Left forelimb (tissue), 1 donor: ENCODE measurements at places on chromosomes 6 and 20.

DNA sequence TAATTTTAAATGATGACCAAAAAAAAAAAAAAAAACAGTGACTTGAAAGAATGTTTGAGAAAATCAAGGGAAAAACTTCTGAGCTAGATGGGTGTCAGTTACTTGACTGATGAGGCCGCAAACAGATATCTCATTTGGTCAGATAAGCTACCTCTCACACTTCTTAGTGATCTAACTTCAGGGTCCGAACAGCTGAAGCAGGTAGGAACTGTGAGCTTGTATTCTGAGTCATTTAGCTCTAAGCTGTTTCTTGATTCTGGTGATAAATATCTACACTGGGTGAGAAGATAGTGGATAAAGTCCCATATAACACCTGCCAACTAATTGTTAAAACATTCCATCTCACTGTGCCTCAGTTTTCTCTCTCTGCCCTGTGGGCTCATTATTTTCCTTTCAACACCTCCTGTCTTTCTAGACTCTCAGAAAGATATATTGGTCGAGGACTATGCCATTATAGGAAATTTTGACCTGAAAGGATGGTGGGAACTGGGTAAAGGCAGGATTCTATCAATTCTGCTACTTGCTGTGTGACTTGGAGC, 7.7 kb downstream of the KIF3B start:
- DNase-seq, result no peak

GRCh38 chr20:47789081-47789763, 3.9 kb upstream of the SULF2 start:
- DNase-seq, result no peak

DNA sequence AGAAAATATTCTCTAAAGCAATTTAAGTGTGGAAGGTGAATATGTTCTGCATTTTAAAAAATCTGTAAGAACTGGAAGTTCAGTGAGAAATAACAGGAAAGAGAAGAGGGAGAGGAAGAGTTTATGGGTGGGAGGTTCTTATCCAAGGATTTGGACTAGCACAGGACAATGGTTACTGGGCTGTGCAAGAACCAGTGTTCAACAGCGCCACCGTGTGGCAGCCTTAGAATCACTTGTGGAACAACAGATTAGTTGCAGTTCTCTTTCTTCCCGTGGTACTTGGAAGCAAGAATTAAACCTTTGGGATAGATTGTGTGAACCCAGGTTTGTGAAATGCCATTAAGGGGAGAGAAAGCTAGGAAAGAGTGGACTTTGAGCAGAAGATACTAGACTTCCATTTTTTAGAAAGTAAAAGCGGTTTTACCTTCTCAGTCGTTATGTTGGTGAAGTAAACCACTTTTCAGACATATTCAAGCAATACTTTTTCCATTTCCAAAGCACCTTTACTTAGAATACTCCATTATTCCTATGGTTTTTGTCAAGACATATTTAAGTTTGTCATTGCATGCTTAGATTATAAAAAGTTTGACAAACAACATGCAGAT, 436.7 kb downstream of the RNF144B start:
- DNase-seq, result no peak

DNA sequence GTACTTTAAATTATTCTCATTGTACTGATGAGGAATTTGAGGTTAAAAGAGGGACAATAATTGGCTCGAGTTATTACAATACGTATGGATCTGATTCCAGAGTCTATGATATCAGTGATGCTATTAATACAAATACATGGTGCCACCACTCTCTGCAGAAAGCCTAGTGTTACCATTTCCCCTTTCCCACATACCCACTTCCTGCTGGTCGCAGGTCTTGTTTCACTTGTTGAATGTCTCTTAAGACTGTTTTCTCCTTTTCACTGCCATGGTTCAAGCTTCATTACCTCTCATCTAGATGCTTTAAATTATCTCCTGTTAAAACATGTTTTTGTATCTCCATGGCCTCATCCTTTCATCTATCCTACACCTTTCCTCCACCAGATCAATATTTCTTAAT, 62.0 kb downstream of the FHL5 start:
- DNase-seq, result no peak

GRCh38 chr6:32151863-32152768, at the start of gene PRRT1:
Gene PRRT1, minus strand, starts transcription at chr6:32151939. Its CDS starts 112 bp downstream, at chr6:32151827.
- DNase-seq, result no peak

DNA sequence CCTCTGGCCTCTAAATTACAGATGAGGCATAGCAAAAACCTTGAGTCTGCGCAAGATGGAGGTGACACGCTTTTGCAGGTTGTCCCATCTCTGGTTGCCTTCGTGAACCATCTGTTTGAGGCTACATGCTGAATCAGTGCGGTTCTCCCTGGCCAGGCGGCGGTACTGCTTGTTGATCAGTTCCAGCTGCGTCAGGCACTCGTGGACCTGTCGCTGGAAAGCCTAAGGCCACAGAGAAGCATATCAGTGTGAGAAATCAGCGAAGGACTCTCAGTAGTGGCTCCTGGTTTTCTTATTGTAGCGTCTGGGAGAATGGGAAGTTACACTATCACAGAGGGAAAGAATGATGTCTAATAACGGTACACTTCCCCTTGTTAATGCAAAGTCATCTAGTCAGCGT, 344.4 kb downstream of the ESR1 start:
- no peak for DNase-seq

- DNase-seq, result no peak
These were observed 5.3 kb downstream of the ARHGAP18 start for GRCh38 chr6:129704708-129705107.

- no peak for DNase-seq
These were observed 142.8 kb upstream of the AKAP12 start for GRCh38 chr6:151096691-151097606.

DNA sequence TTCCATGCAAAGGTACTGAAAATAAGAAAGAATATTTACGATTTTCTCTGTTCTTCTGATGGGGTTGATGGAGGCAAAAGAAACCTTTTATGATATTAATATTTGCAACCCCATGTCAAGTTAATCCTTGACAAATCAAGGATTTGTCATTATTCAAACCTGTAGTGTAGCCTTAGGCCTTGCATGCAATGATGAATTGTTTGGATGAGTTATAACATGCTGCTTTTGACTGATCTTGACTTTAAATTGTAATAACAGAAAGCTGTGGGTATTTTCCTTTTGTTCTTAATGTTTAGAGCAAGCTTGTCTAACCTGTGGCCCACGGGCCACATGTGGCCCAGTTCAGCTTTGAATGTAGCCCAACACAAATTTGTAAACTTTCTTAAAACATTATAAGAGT, 13.0 kb upstream of the BAG2 start:
- no peak for DNase-seq

DNA sequence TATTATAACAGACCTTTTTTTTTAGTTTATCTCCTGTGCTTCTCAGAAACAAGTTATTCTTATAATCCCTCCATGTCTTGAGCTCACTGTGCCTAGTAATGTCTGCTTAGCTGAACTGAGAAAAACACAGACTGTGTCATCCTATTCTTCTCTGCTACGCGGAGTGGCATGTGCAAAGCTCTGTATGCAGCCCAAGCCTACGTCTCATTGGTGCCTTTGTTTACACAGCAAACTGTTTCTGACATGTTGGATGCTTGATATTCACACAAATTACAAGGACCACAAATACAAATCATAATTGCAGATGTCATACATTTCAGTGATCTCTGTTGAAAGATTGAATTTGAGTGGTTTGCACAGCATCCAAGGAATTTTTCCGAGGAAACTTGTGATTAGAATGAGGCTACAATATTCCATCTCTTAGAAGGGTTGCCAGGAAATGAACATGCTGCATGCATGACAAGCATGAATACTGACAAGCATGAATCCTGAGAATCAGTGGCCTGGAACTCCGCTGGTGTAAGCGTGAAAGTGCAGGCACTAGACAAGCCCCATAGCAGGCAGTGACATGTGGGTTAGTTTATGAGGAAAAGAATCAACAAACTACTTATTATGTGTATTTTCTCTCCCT, 128.4 kb upstream of the SGK1 start:
- DNase-seq, result no peak

DNA sequence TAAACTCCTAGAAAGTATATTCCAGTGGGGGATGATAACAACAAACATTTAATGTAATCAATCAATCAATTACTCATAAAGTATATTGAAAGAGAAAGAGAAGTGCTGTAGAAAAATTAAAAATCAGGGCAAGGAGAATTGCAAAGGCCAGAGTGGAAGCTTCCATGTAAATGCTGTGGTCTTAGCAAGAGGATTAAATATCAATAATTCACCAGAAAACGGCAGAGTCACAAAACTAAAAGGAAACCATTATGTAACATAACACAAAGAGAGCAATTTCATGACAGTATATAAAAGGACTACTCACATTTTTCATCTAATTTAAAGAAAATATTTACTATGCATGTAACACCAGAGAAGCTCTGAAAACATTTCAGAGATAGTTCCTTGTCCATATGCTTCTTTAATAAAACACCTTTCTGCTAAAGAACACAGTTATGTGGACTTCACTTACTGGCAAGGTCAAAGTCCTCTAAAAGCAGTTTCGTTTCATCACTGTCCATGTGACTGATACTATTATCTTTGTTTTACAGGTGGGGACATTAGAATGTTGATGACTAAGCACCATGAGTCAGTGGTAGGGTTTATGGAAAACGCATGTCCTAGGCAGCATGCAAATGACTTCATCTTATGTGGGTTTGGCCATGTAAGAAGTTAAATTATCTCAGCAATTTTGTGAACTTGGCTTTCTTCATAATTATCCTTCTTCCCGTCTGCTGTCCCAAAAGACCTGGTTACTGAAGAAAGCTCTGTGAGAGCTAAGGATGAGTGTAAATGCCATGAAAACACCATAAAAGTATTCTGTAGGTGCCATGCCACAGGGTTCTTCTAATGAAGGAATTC, 185.8 kb upstream of the TENT5A start:
- DNase-seq, result no peak

DNA sequence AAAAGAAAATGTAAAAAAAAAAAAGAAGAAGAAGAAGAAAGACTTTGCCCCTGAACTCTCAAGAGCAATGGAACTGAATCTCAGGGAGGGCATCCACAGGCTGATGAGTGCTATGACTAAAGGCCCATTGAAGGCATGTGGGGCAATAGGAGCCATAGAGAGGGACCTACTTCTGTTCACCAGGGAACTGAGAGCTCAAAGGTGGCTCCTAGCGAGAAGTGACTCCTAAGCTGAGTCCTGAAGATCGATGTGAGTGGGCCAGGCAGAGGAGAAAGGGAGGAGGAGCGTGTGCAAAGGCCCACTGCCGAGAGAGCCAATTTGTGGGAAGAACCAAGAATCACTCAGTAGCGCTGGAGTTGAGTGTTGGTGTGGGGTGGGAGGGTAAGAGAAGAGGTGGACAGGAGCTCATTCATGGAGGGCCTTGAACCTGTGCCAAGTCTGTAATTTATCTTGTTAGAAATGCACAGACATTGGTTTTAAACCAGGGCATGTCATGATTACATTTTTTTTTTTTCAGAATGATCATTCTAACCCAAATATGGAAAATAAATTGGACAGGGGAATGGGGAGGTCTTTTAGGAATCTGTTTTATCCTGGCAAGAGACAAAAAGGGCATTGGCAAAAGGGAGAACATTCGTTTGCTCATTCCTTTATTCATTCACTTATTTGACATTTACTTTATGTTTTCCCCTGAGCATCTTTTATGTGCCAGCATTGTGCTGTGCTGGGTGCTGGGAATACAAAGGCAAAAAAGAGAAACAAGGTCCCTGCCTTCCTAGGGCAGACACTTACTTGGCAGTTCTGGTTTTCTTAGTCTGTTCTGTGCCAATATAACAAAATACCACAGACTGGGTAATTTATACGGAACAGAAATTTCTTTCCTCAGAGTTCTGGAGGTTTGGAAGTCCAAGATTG, 67.4 kb upstream of the DSP start:
- DNase-seq, result no peak

GRCh38 chr6:28789553-28790083, 134.2 kb downstream of the TRIM27 start:
- DNase-seq, result no peak

GRCh38 chr6:92688342-92688741, 731.0 kb downstream of the EPHA7 start:
- DNase-seq, result no peak

- no peak for DNase-seq
These were observed 17.4 kb downstream of the SCML4 start for GRCh38 chr6:107806691-107807090.

GRCh38 chr6:144053601-144054000, 41.8 kb downstream of the SF3B5 start:
- no peak for DNase-seq

- no peak for DNase-seq
These were observed 186.1 kb downstream of the LAMA2 start for GRCh38 chr6:129069006-129069405.

DNA sequence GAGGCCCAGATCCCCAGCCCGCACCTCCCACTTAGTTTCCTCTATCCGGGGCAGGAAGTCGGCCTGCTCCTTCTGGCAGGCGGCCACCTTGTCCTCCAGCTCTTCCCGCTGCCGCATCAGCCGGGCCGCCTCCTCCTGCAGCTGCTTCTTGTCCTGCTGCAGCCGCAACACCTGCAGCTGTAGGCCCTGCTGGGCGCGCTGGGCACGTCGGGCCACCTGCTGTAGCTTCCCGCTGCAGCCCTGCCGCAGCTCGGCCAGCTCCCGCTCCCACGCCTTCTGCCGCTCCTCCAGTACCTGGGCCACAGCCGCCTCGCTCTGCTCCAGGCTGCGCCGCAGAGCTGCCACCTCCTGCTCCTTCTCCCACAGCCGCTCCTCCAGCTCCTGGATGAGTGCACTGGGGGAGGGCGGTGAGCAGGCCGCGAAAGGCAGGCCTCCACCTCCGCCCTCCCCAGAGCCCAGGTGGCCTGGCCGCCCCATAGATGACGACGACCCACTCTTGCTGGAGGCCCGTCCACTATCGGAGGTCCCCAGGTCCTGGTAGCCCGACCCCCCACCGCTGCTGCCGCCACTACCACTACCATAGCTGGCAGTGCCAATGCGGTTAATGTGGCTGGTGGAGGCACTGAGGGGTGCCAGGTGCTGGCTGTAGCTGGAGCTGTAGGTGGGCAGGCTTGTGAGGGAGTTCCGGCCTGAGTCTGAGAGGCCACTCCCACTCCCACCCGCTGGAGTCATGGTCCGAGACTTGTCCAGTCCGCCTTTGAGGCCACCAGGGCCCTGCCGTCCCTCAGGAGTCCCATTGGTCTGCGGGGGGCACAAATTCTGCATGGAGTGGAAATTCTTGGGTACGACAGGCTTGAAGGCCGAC, 6.0 kb upstream of the FASTKD5 start:
- DNase-seq, result peak; percentile 76

DNA sequence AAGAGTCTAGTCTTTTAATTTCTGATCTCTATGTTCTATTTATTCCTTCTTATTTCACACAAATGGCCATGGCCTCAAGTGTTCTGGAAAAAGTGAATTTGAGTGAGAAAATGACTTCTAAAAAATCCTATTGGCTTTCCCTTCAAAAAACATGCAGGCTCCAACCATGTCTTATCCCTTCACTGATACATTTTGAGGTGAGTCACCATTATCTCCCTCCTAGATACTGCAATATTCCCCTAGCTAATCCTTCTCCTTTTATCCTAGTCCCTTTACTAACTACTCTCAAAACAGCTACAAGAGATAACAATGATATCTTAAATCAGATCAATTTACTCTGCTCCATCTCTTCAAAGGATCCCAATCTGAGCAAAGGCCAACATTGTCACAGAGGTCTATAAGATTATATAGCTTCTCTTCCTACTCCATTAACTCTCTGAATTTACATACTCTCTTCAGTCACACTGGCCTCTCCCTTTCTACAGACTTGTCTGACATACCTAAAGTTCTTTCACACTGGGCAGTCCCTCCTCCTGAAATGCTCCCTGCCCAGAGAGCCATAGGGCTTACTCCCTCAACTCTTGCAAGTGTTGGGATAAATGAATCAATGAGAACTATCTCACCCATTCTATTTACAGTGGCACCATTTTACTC, 129.2 kb downstream of the TENT5A start:
- DNase-seq, result no peak

- no peak for DNase-seq
These were observed 3.9 kb upstream of the NKX2-2 start for GRCh38 chr20:21517566-21518277.

GRCh38 chr20:32190616-32191415, 16.7 kb downstream of the PLAGL2 start:
- DNase-seq, result no peak
